ENCODE measurements at places on chromosomes 5 and 9.

DNA sequence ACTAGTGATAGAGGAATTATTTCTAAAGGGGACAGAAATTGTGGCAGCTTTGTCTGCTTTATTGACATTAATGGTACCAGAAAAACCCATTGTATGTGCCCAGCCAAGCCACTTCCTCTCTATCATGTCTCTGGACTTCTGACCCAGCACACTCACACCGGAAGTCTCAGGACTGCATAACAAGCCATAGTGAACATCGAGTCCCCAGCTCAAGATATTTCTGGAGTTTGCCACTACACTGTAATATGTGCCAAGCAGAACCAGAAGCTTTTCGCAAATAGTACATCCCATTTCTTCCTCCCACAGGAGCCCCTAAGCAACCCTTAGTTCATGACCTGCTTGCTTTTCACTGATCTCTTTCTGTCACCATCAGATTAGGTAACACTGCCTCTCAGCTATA is 187.4 kb upstream of the GHR start:
- no peak for DNase-seq

- no peak for DNase-seq
Measured at GRCh38 chr5:171309276-171310211, 496 bp downstream of the TLX3 start.

- no peak for DNase-seq
Measured at GRCh38 chr9:97512966-97513560, 11.6 kb downstream of the TMOD1 start.

- no peak for DNase-seq
Measured at GRCh38 chr9:97759581-97760288, 62.6 kb upstream of the XPA start.

DNA sequence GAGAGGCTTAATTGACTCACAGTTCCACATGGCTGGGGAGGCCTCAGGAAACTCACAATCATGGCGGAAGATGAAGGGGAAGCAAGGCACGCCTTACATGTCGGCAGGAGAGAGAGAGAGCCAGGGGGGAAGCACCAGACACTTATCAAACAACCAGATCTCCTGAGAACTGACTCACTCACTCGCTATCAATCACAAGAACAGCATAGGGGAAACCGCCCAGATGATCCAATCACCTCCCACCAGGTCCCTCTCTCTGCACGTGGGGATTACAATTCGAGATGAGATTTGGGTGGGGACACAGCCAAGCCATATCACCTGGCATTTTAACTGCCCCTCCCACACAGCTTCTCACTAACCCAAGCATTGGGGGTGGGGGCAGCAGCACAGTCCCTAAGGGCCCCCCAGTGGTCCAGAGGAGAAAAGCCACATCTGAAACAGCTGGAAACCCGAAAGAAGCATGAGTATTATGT is 76.1 kb upstream of the ASS1 start:
- no peak for DNase-seq

GRCh38 chr9:127931092-127931881 is 710 bp upstream of the PIP5KL1 start:
- DNase-seq, result no peak

DNA sequence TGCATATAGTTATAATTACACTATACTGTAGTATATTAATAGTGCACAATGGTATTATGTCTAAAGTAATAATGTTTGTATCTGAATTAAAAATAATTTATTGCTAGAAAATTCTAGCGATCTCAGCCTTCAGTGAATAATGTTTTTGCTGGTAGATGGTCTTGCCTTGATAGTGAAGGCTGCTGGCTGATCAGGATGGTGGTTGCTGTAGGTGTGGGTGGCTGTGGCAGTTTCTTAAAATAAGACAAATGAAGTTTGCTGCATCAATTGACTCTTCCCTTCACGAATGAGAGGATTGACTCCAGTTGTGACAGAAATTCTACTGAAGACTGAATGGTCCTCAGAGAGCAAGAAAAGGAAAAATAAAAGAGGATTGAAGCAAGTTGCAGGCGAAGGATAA is 19.7 kb upstream of the LRRC70 start:
- no peak for DNase-seq

GRCh38 chr5:10485897-10486296 is 44.2 kb downstream of the ROPN1L start:
- no peak for DNase-seq

- DNase-seq, result no peak
Measured at GRCh38 chr9:77909306-77909705, 122.3 kb downstream of the GNAQ start.

DNA sequence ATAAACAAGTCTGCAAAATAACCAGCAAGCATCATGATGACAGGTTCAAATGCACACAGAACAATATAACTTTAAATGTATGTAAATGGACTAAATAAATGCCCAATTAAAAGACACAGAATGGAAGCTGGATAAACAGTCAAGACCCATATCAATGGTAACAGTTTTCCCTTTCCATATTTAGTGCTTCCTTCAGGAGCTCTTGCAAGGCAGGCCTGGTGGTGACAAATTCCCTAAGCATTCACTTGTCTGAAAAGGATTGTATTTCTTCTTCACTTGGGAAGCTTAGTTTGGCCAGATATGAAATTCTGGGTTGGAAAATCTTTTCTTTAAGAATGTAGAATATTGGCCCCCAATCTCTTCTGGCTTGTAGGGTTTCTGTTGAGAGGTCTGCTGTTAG is 120.2 kb upstream of the RASA1 start:
- DNase-seq, result no peak

DNA sequence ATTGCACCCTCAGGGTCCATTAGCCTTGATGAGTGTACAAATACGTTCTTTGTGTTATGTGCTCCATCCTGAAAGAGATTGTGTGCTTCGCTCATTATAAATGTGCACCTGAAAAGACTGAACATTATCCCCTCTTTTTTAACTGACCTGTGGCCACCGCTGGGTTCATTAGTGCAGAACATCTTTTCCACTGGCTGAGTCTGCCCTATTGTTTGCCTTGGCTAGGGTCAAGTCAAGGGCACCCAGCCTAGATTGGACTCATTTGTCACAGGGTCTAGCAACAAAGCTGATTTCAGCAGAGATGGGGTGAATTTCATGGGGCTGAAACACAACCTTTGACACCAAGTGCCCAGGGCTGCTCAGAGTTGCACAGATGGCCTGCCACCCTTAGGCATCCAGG is 764.1 kb upstream of the ARRDC3 start:
- DNase-seq, result no peak

Measured in activated T-helper 9 cell treated with anti-CD3 and anti-CD28 coated beads, Interleukin-2, amount 50 U/mL, for 16 hours (primary cell).